H1 (cell line): ENCODE measurements at places on chromosomes 4 and X. TPM values are rescaled to one million over a fixed set of nuclear protein-coding genes. Genes with fewer than 3 reads are reported as not detected.
A peak's percentile ranks its signal among the peaks of the same experiment; 100 is the strongest.

DNA sequence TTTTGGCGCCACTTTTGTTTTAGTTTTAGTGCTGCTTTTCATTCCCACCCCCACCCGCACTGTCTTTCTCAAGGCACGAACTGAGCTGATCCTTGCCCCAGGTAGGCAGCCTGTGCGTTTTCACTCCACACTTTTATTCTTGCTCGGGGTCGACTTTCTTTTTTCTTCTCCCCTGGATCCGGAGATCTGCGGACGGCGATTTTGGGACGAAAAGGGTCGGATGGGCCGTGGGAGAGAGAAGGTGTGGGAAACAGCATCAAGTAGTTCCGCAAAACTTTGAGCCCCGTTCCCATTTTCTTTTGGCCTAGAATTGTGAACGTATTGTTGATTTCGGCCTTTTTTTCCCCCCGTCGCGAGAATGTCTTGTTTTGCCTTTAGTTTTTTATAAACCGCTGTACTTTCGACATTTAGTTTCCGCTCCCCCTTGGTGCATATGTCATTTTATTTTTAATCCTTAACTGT lies 531 bp downstream of the STAG2 start:
- H3K27me3 ChIP-seq: no peaks in the 10 kb centered on the region
- peak overlapping the region; percentile 85 for H3K4me3 ChIP-seq
- DNase-seq: no peak
- no peaks in the 10 kb centered on the region for H3K4me1 ChIP-seq

- no peak for DNase-seq
- no peak overlapping the region for H3K4me3 ChIP-seq
- no peak overlapping the region for H3K27ac ChIP-seq
- H3K27me3 ChIP-seq: no peaks in the 10 kb centered on the region
Measured at GRCh38 chr4:125719987-125720386, 405.2 kb downstream of the FAT4 start.

DNA sequence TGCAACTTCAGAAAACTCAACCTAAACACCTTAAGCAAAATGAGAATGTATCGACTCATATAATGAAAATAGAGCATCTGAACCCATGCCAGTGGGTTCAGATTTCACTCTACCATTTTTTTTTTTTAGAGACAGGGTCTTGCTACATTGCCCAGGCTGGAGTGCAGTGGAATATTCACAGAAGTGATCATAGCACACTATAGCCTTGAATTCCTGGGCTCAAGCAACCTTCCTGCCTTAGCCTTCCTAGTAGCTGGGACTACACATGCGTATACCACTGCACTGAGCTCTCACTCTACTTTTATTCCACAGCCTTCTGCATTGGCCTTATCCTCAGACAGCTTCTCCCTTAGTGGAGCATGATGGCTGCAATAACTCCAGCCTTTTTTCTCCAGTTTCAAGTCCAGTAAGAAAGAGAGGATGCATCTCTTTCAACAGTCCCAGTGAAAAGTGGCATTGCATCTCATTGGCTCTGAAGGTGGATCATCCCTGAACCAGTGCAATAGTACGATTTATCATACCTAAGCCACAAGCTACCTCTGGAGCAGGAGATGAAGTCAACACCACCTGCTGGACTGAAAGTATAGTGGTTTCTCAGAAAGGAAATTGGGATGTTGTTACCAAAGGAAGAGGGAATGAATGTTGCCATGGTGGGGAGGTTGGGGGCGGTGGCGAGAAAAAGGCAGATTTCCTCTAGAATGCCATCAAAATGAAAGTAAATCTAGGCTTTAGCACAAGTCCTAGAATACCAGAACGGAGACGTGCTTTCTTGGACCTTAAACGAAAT lies 2.0 kb upstream of the SOD3 start:
- H3K36me3 ChIP-seq: no peaks in the 10 kb centered on the region
- no peaks in the 10 kb centered on the region for H3K27me3 ChIP-seq
- no peak overlapping the region for H3K4me3 ChIP-seq
- no peak overlapping the region for H3K27ac ChIP-seq
- peak; percentile 39 for DNase-seq

DNA sequence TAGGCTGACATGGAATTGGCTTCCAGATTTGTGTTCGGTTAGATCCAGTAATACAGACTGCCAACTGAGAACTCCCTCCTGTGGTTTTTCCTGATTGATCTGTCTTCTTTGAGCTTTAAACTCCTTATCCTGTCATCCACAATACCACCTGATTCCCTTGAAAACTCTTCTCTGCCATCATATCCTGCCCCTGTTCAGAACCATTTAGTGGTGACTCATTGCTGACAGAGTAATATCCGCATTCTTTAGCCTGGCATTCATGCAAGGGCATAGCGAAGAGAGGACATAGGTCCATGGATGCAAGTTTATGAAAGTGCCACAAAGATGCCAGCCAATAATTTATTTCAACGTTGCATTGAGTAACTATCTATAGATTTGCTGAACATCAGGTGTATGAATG lies 76.6 kb downstream of the ITIH6 start:
- no peaks in the 10 kb centered on the region for H3K27me3 ChIP-seq
- no peaks in the 10 kb centered on the region; the same call in 1 of the 2 replicates for H3K4me1 ChIP-seq
- H3K4me3 ChIP-seq: no peak overlapping the region
- no peaks in the 10 kb centered on the region for H3K36me3 ChIP-seq

DNA sequence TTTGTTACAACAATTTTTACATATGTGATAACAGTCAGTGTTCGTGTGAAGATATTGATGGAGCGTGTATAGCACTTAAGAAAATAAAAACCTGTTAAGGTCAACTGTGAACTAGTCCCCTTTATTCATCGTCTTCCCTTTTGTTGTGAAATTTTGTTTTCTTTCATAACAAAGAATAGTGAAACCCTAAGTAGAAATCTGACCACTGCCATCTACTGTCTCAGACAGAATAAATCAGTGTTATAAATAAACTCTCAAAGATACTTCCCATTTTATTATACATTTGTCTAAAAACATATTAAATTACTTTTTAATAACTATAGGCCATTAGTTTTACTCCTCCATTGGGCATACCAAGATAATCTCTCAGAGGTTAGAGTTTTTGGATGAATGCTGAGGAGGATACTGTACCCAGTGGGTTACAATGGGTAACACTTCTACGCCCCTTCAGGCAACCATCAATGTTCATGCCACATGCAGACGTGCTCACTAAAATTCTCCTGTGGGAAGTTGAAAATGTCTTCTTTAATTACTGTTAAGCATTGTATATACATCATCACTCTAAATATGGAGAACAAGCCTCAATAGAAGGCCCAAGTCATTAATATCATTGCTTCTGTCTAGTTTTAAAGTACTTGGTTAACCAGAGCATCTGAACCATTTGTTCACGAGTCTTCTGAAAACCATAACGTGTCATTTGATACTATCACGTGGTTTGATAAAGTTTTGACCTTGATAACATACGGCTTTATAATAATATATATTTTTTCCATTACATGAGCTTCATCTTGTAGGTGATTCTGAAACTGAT lies 171.2 kb downstream of the TMA16 start:
- no peak for DNase-seq
- H3K4me3 ChIP-seq: no peak overlapping the region
- no peaks in the 10 kb centered on the region for H3K4me1 ChIP-seq

DNA sequence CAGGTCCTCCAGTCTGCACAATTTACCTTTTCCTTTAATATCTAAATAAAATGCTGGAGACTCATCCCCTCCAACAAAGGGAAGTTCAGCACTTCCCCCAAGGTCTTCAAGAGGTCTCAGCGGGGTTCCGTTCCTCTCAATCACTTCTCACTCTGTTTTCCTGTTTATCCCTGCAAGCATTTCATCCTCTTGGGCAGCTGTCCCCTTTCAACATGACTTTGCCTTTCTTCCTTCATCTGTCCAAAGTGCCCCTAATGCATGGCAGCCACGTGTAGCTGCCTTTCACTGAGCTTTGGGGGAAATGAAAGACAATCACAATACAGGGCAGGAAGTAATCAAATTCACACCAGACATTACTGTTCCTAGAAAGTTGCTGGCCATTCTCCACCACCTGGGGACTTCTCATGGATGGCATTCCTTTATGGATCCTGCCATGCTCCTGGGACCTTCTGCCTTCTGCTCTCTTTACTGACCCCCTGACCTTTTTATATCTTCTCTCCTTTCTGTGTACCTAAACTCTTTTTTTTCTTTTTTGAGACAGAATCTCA lies 79.7 kb upstream of the USP9X start:
- no peaks in the 10 kb centered on the region for H3K27me3 ChIP-seq
- no peak overlapping the region for H3K27ac ChIP-seq
- H3K4me1 ChIP-seq: no peaks in the 10 kb centered on the region
- no peak overlapping the region for H3K4me3 ChIP-seq

DNA sequence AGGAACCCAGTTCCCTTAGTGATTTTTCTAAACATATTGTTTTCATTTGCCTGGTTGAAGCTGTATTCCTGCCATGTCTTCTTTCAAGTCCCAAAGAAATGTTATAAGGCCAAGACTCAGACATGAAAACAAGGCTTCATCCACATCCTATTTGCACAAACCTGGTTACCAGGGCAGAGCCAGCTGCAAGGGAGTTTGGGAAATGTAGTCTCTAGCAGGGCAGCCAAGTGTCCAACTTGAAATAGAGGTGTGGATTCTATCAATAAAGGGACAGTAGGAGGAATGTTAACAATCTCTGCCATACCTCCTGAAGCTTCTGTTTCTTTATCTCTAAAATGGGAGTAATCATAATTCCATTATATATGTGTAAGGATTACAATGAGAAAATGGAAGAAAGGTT lies 56.6 kb downstream of the INTS12 start:
- no peaks in the 10 kb centered on the region for H3K36me3 ChIP-seq
- no peak overlapping the region for H3K4me3 ChIP-seq
- H3K27ac ChIP-seq: no peak overlapping the region
- H3K27me3 ChIP-seq: no peaks in the 10 kb centered on the region

DNA sequence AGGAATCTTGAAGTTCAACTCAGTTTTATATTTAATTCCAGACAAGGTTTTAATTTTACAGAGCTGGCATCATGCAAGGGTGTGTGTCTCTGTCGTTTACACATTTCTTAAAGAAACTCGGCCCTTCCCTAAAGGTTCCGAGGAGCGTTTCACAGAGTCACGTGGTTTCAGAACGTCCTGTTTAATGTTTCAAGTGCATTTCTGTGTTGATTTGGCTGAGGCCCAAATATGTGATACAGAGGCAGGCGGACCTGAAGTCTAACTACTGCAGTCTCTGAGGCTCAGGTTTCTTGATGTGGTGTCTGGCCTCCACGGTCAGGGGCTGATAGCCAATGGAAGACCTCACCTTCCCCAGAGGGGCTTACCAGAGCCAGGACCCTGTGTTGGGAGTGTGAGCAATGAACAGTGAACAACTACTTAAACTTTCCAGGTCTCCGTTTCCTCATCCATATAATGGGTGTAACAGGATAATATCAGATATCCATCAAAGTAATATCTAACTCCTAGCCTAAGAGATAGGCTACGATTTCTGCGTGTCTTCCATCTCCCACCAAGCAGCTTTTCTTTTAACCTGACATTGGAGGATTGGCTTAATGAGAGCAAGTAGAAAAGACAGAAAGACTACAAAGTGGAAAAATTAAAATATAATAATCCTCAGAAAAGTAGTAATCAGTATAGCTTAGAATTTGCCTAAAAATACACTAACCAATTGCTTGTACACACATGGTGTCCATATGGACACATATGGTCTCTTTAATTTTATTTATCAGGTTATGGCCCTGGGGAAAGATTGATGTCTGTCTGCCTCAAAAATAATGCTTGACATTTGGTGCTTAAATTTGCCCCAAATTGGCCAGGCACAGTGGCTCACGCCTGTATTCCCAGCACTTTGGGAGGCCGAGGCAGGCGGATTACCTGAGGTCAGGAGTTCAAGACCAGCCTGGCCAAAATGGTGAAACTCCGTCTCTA lies 50.0 kb upstream of the TRIM2 start:
- DNase-seq: no peak
- H3K27me3 ChIP-seq: peaks cover 41% of the 10 kb centered on the region

- H3K4me3 ChIP-seq: no peak overlapping the region
- DNase-seq: peak; percentile 83
- H3K27me3 ChIP-seq: no peaks in the 10 kb centered on the region
- H3K27ac ChIP-seq: no peak overlapping the region
- no peaks in the 10 kb centered on the region for H3K4me1 ChIP-seq
- H3K36me3 ChIP-seq: no peaks in the 10 kb centered on the region
Measured at GRCh38 chr4:155025762-155026457, 182.5 kb upstream of the NPY2R start.

- DNase-seq: no peak
- no peaks in the 10 kb centered on the region for H3K36me3 ChIP-seq
- H3K4me1 ChIP-seq: no peaks in the 10 kb centered on the region
Measured at GRCh38 chr4:15521442-15522039, 51.9 kb downstream of the CC2D2A start.

GRCh38 chrX:93585661-93586060 lies 87.7 kb downstream of the NAP1L3 start:
- no peaks in the 10 kb centered on the region for H3K36me3 ChIP-seq
- no peak overlapping the region for H3K4me3 ChIP-seq
- no peaks in the 10 kb centered on the region for H3K4me1 ChIP-seq
- DNase-seq: no peak
- H3K27me3 ChIP-seq: no peaks in the 10 kb centered on the region
- H3K27ac ChIP-seq: no peak overlapping the region

- H3K27me3 ChIP-seq: no peaks in the 10 kb centered on the region
- no peak overlapping the region for H3K27ac ChIP-seq
- H3K36me3 ChIP-seq: no peaks in the 10 kb centered on the region
- no peaks in the 10 kb centered on the region for H3K4me1 ChIP-seq
- no peak overlapping the region for H3K4me3 ChIP-seq
Measured at GRCh38 chr4:78625073-78625472, 73.5 kb downstream of the ANXA3 start.

DNA sequence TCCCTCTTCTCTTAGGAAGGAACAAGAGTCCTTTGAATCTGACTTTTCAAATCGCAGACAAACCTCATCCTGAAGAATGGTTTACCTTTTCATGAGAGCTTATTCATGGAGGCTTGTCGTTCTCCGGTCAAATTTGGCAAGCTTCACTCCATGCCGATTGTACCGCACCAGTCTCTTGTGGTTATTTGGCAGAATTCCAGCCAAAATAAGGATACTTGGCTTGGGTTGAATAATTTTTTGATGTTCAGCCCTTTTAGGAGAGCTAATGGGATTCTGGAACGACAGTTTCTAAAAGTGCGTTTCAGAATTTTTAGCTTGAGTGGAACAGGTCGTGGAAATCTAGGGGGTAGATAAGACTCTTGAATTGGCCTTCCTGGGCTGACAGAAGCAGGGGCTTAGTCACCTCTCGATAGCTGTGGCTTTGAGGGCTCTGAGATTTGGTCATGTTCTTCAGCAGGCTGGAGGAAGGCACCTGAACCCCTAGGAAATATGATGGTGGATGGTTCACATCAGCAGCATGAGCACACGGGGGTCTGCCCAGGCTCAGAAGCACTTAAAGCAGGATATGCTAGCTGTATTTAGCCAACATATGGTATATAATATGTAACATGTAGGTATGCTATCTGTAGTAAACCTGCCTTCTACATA lies 1.5 kb downstream of the KLHL2 start:
- peak overlapping the region; percentile 87; the same call in 1 of the 2 replicates for H3K4me3 ChIP-seq
- peaks cover 4% of the 10 kb centered on the region for H3K4me1 ChIP-seq
- DNase-seq: no peak
- peaks cover 4% of the 10 kb centered on the region; the same call in 1 of the 2 replicates for H3K27me3 ChIP-seq
- H3K27ac ChIP-seq: no peak overlapping the region
- no peaks in the 10 kb centered on the region for H3K36me3 ChIP-seq

PIR gene
- 9.4 and 10.3 TPM in 2 replicates for total RNA-seq

MED28 gene
- total RNA-seq: 87.1 and 101 TPM in 2 replicates
